ENCODE measurements at places on chromosomes 3 and 15.
A peak's percentile ranks its signal among the peaks of the same experiment; 100 is the strongest.

DNA sequence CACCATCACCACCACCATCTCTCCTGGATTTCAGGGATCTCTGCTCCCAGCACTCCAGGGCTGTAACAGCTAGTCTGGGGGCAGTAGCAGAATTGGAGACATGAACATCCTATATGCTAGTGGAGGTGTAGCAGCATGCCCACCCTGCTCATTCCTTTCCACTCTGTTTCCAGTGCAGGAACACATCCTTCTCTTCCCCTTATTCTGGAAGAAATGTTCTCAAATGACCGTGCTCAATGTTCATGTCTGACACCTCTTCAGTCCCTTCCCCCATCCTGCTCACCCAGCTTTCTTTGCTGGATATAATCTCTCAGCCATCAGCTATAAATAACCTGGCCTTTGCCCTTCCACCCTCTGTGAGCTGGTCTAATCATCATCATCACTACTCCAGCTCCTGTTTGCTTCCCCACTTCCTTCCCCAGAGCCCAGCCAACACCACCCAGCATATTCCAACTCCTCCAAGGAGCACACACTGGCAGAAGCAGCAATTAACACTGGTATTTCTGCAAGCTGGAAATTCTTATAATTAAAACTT, 31.1 kb downstream of the DCLK3 start:
- DNase-seq = no peak

GRCh38 chr3:104316118-104316517, 1050.6 kb upstream of the ALCAM start:
- DNase-seq = no peak

GRCh38 chr3:170869645-170870593, at the start of gene RPL22L1:
Gene RPL22L1, minus strand, starts transcription at chr3:170870195. Its CDS starts 28 bp downstream, at chr3:170870167.
- peak; percentile 91 for DNase-seq

- DNase-seq = no peak
These were observed 38.4 kb upstream of the SLC6A6 start for GRCh38 chr3:14363991-14364390.

DNA sequence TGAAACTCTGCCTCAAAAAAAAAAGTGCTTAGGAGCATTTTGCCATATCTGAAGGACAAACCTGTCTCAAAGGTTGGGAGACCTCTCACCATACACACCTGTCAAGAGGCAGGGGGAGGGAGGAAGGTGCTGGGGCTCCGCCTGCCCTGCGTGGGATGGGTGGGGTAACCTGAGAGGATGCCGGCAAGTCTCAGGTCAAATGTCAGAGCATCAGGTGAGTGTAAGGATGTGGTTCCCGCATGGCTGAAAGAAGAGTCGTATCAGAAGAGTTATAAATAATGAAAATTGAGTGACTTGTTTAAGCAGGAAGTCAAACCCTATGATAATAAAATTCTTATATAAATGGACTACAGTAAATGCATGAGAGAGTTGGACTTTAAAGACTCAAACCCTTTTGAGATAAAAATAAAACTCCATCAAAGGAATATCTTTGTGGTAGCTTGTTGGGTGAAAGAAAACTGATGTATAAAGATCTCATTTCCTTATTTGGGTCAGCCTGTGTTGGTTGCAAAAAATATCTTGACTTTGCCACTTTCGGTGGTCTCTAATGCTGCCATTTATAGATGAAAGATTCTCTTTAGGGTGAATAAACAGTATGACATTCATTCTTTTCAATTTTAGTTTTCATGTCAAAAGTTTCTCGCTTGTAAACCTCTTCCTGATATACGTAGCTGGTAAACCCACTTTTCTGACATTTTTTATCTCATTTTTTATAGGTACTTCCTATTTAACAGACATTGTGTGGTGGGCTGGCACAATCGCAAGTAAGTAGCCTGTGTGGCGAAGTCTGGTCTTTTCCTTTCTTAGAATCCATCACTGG, 23.8 kb downstream of the NIPA1 start:
- DNase-seq = no peak

GRCh38 chr3:111801693-111802092, 57.4 kb upstream of the PHLDB2 start:
- DNase-seq = no peak

GRCh38 chr3:58588030-58588614, 10.9 kb upstream of the FAM107A start:
- DNase-seq = no peak

DNA sequence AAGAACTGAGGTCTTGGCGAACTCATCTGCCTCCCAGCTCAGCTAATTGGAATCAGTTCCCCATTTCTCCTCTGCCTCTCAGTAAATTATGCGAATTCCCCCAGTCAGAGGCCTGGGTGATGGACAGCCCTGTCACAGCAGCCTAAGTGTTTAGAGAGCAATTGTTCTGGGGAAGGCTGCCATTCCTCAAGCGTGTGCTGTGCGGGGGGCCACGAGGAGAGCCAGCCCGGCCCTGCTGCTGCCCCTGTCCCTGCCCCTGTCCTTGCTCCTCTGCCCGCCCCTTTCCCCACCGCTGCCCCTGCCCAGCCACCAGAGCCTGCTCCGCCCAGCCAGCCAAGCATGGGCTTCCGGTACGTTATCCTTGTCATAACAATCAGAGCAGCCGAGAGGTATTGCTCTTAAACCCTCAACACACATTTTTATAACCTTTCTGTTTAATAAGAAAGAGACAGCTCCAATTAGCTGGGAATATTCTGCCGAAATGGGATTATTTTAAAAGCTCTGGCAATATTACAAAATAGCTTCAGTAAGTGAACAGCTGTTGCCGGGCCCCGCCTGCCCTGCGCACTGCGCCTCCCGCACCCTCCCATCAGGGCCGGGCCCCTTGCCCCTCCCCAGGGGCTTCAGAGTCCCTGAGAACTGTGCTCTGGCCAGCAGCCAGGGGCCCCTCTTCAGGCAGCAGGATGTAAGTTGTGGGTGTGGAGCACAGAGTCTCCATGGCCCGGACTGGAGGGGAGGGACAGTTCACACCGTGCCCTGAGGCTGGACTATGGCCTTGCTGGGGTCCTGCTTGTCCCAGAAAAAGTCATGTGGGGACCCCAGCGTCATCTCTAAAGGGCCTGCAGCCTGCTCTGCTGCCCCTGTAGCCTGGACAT, 12.4 kb upstream of the CACNA2D2 start:
- no peak for DNase-seq

GRCh38 chr3:149152420-149152819, 23.0 kb downstream of the HPS3 start:
- peak; percentile 23 for DNase-seq

GRCh38 chr3:63624941-63625560, 27.4 kb upstream of the SNTN start:
- no peak for DNase-seq

- no peak for DNase-seq
These were observed 5.9 kb upstream of the EBLN2 start for GRCh38 chr3:73055583-73055982.

DNA sequence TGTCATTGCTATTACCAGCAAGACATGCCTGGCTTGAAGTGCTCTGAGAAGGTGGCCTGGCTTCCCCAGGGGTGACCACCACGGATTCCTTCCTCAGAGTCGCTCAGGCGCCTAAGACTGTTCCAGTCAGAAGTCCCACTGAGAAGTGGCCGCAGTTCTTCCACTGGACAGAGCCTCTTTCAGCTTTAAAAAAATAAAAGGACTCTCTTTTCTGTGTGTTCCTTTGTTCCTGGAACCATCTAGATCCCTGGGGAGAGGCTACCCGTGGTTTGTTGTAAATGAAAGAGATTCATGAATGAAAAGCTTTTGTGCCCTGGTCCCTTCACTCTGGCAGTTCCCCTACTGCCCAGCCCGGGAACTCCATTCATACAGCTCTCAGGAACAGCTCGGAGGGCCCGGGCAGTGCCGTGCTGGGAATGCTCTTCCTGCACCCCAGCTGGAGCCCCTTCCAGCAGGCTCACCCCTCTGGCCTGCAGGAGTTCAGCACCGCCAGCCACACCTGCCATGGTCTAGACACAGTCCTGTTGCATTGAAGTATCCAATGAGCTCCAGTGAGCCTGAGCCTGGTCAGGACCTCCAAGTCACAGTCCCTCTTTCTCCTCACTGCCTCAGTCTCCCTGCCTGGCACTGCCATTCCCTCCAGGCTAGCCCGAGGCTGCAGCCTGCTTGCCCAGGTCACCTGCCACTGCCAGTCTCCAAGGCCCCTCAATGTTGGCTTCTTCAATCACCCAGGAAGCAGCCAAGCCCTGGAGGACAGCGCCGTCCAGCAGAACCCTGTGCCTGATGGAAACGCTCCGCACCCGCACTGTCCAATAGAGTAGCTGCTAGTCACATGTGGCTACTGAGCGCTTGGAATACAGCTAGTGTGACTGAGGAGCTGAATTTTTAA, 75.4 kb downstream of the XXYLT1 start:
- no peak for DNase-seq

DNA sequence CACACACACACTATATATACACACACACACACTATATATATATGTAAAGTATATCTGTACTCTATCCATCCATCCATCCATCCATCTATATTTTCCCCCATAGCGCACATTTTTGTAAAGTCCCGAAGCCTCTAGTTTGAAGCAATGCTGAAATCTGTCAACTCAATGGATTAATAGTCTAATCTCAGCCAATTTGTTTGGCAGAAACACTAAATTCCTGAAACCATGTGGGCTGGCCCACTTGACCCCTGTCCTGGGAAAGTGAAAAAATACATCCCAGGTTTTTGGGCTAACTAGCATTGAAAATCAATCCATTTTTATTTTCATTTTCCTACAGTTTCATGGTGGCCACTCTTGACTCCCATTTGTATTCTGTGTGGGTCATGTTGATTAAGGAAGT, 166.7 kb downstream of the SLCO3A1 start:
- no peak for DNase-seq

DNA sequence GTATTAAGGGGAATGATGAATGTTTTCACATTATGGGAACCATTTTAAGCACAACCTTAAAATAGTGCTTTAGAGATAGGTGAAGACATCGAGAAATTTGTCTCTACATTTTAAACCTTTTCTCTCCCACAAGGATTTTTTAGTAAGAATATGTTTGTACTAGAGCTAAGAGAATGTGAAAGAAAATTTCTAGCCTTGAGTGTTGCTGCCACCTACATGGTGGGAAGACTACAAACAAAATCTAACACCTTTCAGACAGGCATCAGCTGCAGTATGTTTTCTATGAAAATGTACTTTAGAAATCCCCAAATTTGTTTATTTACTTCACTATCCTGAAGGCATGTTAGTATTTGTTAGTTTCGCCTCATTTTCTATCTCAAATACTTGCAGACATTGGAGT, 247.4 kb downstream of the WDR72 start:
- DNase-seq = no peak

DNA sequence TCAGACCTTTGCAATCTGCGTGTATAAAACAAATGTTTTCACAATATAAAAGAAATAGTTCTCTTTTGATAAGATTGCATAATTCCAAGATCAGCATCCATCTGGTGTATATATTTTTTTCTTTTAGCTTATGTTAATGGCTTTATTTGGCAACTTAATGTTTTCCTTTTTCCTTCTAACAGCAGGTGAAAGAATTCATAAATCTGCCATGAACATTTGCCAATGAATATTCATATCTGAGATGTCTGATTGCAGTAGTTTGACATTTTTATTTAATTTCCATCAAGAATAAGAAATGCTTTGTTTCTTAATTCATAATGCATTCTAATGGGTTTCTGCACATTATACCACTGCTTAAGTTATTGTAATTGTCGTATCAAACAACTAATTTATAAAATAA, 184.4 kb upstream of the ROBO2 start:
- DNase-seq = no peak

GRCh38 chr15:88394553-88395145, 72.5 kb downstream of the MRPL46 start:
- no peak for DNase-seq

DNA sequence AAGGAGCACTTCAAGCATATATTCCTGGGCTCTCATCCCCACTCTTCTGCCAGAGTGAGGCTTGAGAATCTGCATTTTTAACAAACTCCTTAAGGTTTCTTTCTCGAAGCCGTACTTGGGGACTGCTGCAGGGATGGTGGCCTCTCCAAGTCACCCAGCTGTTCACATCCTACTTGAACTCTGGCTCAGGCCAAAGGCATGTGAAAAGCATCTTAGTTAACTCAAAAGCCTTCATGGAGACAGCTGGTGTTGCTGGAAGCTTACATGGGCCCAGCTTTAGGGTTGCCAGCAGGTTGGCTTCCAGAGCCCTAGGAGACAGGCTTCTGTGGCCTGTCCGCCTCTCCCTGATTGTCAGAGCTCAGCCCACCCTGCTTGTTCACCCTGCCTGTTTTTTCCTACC, 139.2 kb downstream of the THSD4 start:
- no peak for DNase-seq

DNA sequence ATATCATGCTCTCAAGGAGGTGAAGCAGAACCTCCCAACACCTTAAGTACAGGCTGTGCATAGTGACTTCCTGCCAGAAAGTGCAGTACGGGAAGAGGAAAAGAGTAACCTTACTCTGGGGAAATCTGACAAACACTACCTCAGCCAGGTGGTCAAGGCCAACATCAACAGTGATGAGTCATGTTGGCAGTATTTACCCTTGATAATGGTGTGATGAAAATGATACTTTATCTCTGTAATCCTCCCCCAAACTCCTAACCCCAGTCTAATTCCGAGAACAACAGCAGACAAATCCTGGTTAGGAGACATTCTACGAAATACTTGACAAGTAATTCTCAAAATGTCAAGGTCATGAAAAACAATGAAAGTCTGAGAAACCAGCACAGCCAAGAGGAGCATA, 26.5 kb downstream of the ANKDD1A start:
- no peak for DNase-seq

- DNase-seq = no peak
These were observed 144.1 kb downstream of the FILIP1L start for GRCh38 chr3:99970198-99970597.
